Occipital lobe (tissue), 3 donors: ENCODE measurements at places on chromosomes 5 and 9.

GRCh38 chr5:143341807-143342570 is 61.5 kb downstream of the NR3C1 start:
- DNase-seq: no peak

- DNase-seq: no peak
Measured at GRCh38 chr5:60101573-60101972, 208.0 kb upstream of the PDE4D start.

DNA sequence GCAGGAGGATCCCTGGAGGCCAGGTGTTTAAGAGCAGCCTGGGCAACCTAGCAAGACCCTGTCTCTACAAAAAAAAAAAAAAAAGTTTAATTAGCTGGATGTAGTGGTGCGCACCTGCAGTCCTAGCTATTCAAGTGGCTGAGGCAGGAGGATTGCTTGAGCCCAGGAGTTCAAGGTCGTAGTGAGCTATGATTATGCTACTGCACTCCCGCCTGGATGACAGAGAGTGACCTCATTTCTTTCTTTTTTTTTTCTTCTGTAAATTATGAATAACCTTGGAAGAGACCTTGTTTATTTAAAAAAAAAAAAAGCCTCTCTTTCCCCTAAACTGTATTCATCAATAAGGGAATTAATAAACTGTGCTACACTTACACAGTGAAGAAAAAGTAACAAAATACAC is 43.6 kb upstream of the SLC30A5 start:
- DNase-seq: no peak

DNA sequence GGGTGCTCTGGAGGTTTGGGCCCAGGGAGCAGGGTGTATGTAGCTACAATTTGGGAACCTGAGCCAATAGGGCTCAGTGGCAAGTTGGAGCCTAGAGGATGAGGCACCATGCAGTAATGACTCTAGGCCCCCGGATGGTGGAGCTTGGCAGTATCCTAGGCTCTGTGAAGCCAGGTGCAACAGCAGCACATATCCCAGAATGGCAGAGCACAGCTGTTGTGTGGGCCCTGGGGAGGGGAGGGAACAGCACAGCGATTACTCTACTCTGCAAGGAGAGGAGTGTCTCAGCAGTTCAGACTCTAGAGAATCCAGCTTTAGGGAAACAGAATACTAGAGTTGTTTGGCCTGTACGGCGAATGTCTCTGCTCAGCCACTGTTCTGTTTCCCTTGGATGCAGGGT is 56.1 kb downstream of the LRRTM2 start:
- peak; percentile 9 for DNase-seq

GRCh38 chr5:149652697-149653096 is 71.4 kb downstream of the ARHGEF37 start:
- DNase-seq: no peak

GRCh38 chr9:125630436-125630835 is 76.6 kb downstream of the MAPKAP1 start:
- no peak for DNase-seq

- DNase-seq: no peak
Measured at GRCh38 chr5:43608406-43608805, 5.4 kb downstream of the NNT start.

- no peak for DNase-seq
Measured at GRCh38 chr9:93678199-93679019, 102.0 kb downstream of the PHF2 start.

- no peak for DNase-seq
Measured at GRCh38 chr5:125558466-125558865, 812.0 kb upstream of the ZNF608 start.

DNA sequence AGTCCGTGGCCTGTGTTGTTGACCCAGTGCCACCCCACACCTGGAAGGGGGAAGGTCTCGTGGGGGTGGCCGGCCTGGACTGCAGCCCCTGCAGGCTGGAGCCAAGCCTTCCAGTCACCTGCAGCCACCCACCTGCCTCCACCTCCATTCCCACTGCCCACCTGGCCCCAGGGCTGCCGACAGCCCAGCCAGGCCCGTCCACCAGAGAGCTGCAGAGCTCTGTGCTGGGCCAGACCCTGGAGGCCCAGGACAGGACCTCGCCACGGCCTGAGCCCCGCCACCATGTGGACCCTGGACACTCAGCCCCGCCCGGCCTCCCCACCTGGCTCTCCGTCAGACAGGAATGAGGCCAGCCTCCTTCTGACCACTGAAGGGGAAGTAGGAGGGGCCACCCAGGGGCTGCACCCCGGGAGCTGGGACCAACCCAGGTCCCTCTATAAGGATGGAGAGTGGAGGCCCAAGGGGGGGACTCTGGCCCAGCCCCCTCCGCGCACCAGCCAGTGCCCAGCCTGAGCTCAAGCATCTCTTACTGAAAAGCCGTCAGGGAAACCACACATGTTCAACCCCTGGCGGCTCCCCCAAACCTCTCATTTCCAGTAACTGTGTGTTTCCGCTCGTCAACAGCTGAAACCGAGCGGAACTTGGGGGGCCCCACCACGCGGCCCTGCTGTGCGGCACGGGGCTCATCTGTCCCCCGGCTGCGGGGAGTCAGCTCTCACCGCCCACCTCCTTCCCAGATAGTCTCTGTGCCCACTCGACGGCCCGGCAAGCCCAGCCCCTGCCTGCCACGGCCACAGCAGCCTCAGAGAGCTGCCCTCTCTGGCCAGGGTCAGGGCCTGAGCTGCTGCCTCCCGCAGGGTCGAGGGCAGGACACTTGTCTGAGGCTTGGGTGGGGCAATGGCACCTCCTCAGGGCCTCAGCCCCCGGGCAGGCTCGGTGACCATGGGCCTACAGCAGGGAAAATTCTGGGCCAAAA is 12.8 kb downstream of the NOTCH1 start:
- DNase-seq: no peak

DNA sequence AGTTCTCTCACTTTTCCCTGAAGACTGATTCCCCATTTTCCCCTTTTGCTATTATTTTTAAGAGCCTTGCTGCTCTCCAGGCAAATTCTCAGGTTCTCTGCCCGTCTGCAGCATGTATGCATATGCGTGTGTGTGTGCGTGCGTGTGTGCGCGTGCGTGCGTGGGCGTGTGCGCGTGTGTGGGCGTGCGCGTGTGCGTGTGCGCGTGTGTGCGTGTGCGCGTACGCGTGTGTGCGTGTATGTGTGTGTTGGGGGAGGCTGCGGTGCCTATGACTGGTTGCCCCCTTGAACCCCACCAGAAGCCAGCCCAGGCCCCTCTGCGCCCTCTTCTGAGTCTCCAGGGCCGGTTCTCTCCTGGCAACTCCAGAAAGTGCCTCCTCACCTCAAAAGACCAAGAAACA is 987 bp upstream of the FOXI1 start:
- no peak for DNase-seq

DNA sequence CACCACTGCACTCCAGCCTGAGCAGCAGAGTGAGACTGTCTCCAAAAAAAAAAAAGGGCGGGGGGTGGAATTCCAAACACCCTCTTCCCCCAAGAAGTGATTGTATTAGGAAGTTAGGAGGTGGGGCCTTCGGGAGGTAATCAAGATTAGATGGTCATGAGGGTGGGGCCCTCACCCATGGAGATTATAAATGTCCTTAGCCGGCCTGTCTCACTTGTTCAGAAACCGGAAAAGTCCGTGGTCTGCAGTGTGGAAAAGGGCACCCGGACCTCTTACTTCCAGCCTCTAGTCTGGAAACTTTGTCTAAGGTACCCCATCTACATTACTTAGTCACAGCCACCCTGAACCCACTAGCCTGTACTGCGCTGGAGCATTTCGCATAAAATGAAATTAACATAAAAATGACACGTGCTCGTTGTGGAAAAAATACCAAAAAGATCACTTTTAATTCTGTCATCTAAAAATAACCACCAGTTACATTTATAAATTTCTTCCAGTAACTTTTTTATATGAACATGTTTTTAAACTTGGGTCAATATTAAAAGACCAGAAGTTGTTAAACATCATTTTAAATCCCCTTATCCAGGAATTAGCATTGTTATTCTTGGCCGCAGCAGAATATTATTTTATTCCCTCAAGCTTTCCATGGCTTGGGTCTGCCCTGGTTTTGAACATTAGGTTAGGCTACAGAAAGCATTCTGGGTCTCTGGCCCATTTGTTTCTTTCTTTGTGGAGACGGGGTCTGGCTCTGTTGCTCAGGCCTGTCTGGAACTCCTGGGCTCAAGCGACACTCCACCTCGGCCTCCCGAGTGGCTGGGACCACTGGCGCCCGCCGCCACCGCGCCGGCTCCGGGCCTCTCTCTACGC is 1.2 kb upstream of the CKS2 start:
- DNase-seq: no peak

DNA sequence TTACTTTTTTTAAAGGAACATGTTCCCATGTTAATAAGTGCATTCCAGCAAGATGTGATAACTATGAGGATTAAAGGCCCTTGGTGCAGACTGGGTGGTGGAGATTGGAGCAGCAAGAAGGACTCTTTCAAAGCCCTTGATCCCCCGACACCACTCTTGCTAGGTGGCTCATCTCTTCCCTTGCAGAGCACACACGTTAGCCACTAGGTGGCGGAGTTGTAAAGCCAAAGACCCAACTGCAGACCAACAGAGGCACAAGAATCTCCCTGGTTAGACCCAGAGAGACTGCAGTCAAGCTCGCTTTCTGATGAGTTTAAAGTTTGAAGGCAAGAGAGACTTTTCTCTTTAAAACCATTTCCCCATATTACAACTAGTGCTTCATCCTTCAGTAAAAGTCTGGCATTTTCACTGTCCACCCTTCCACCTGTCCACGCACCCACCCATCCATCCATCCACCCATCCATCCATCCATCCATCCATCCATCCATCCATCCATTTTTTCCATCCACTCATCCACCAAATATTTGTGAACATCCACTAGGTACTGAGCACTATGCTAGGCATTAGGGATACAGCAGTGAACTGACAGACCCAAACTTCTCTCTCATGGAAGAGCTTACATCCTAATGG is 226.9 kb downstream of the MSX2 start:
- peak; percentile 63 for DNase-seq

GRCh38 chr5:75707911-75708509 is 9.2 kb downstream of the POC5 start:
- DNase-seq: no peak

GRCh38 chr9:91843623-91844148 is 106.3 kb downstream of the ROR2 start:
- no peak for DNase-seq

- no peak for DNase-seq
Measured at GRCh38 chr5:129361441-129362025, 98.6 kb upstream of the ADAMTS19 start.

DNA sequence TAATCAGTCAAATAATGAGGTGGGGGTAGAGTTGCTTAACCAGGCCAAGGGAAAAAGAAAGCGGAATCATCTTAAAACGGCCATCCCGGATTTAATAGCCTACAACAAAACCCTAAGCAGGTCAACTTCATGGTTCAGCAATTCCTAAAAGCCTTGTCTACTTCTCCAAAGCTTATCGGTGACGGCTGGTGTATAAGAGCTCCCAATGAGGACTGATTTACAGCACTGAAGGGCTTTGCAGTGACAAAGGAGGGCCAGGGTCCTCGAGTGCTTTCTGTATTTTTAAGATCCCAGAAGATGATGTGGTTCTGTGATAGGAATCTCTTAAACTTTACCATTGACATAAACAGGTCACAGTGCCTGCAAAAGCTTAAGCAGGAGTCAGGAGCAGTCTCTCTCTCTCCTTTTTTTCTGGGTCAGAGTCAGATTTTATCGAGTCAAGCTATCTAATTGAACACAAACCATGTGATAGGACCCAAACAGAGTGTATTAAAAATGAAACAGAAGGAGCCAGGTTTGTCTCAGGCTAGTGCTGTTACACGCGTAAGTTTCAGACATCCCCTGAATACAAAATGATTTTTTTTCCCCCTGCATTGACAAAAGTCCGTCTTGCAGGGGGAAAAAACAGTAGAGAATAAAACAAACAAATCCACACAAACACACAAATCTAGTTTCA is 663.6 kb upstream of the ZNF608 start:
- DNase-seq: no peak

DNA sequence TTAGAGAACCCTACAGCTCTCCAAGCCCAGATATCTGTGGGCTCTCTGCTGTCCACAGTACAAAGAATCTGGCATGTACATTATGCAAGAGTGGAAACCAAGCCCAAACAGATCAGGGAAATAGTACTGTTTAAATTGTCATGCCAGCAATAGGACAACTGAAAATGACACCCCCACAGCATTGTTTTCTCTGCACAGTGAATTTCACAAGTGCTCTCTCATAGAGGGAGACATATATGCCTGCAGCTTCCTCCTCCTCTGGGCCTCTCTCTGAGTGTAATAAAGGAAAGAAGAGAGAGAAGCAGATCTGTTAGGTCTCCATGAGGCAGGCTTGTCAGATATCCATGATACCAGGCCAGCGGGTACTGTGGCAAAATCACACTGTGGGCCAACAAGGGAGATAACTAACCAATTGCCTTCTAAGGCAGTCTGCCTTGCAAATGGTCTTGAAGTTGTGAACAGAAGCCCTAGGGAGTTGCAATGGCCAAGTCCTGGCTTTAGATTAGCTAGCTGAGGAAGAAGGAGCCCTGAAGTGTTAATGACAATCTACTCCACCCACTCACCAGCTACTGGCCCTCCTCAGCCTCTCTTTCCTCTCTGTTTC is 54.4 kb upstream of the JMY start:
- DNase-seq: no peak

DNA sequence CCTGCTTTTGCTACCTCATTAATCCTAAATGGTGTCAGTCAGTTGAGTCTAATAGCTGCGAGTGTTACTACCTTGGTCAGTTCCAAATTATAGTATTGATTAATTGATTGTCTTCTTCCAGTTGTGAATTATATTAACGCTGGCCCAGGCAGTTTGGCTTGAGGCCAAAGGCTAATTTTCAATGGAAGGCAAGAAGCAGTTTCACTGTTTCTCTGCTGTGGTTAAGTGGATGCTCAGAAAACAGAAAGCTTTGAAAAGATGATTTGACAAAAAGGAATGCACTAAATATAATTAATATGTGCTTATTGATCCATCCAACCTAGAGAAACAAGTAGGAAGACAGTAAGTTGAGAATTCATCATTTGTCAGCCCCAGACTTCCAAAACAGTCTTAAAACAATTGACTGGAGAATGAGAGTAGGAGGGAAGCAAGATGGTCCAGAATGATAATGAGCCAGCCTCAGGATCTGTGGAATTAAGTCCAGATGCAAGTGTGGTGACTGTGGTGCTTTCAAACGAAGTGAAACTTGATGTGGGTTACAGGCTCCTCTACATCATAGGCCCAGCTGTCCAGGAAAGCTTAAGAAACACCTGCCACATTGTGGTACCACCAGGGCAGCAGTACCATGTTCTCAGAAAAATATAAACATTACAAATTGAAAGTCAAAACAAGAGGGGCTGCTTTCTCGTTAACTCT is 1371.0 kb upstream of the DMAC1 start:
- DNase-seq: peak; percentile 1

- DNase-seq: no peak
Measured at GRCh38 chr9:133876836-133877235, 115.3 kb downstream of the VAV2 start.

- no peak for DNase-seq
Measured at GRCh38 chr9:69916950-69917349, 96.3 kb downstream of the CFAP95 start.
